ENCODE measurements at places on chromosomes 6 and 20. TPM values are rescaled to one million over a fixed set of nuclear protein-coding genes. Genes with fewer than 3 reads are reported as not detected.

Gene NKX2-2
- not detected for total RNA-seq

Gene SOX18
- total RNA-seq = 0.22 TPM

Gene ME1
- 0.42 TPM for total RNA-seq

Gene GPX5
- not detected for total RNA-seq

Gene ASIP
- not detected for total RNA-seq

Gene BPIFB2
- not detected for total RNA-seq

Gene POLH
- total RNA-seq = 67.8 TPM

DNA sequence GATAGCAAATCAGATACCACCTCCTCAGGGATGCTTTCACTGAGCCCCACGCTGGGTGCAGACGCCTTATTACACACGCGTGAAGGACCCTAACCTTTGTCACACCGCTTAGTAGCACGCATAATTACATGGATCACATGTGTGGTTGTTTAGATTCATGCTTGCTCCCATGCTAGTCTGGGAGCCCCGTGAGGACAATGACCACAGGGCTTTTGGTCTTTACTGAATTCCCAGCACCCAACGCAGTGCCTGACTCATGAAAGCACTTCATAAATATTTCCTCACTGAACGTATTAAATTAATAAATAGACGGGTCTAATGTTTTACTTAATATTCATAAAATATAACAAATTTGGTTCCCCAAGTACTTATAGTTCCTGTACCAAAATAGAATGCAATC, 132.5 kb downstream of the ALDH8A1 start:
- ATAC-seq = no peak

DNA sequence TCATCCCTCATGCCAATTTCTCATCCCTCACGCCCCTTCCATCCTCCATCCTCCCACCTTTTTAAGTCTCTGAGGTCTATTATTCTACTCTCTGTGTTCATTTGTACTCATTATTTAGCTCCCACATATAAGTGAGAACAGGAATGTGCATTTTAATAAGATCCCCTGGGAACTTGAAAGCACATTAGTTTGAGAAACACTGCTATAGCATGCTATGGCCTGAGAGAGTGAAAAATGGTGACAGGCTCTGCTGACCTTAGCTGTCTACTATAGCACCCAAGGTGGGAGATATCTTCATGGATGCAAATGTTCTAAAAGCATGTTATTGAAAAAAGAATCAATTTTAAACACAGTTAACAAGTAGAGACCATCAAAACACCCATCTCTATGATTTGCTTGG, 712.0 kb downstream of the TFAP2A start:
- no peak for ATAC-seq

GRCh38 chr6:168338777-168339176, 19.2 kb upstream of the DACT2 start:
- no peak for ATAC-seq

GRCh38 chr20:8523684-8524083, 391.6 kb downstream of the PLCB1 start:
- ATAC-seq = no peak

- ATAC-seq = peak; percentile 61
These were observed 34.3 kb downstream of the FYN start for GRCh38 chr6:111838749-111839484.

DNA sequence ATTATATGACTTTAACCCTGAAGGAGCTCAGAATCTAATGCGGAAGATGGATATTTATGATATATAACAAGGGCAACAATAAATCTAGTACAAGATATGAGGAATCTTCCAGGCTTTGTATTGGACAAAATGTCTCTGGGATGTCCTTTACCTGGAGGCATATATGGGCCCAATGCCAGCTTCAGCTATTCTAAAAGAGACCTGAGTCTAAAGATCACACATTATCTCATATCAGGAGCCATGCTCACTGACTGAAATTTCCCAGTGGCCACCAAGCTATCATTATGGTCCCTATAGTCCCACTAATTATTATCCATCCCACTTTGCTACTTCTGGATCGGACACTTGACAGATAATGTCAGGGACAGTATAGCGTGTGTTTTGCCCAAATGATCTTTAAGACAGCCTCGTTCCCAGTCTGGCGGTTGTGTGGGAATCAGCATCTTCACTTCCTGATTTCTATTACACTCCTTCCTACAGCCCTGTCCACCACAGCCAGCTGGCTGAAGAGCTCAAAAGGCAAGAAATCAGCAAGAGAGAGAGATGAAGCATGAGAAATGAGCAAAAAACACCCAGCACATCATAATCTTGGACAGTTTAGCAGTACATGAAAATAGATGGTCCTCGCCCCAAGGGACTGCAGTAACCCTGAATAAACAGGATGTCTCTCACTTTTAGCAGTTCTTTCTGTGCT, 34.9 kb downstream of the KLHL31 start:
- no peak for ATAC-seq

DNA sequence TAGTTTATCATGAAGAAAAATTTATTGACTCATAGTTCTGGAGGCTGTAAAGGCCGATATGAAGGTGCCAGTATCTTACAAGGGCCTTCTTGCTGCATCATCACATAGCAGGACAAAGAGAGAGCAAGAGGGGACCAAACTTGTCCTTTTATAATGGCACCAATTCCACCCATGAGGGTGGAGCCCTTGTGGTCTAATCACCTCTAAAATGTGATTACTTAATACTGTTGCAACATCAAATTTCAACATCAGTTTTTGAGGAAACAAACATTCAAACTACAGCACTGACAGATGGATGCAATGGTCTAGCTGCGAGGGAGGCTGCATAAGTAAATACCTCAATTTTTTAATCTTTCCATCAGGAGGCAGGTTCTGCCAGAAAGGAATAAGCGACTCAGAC, 76.7 kb upstream of the LAMA2 start:
- no peak for ATAC-seq

DNA sequence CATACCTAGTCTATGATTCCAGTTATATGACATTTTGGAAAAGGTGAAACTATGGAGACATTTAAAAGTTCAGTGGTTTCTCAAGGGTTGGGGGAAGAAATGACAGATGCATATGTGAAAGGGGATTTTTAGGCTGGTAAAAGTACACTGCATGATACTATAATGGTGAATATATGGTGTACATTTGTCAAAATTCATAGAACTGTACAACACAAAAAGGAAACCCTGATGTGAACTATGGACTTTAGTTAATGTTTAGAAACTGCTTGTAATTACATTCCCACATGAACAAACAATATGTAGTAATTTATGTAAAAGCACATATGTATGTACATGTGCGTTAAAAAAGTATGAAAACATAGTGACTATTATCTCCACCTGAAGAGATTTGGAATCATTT, 907.3 kb upstream of the CITED2 start:
- no peak for ATAC-seq

GRCh38 chr6:23823421-23823820, 302.6 kb upstream of the NRSN1 start:
- no peak for ATAC-seq

Measured in activated T-helper 17 cell treated with anti-CD3 and anti-CD28 coated beads, Interleukin-2, amount 50 U/mL, for 72 hours (primary cell).